ENCODE measurements at places on chromosomes 4 and X. TPM values are rescaled to one million over a fixed set of nuclear protein-coding genes. Genes with fewer than 3 reads are reported as not detected.

RAI2 gene
- 1.0 TPM for total RNA-seq

F8A3 gene
- total RNA-seq, result 4.4 TPM

ZCCHC18 gene
- total RNA-seq, result 0.59 TPM

TRIM75 gene
- total RNA-seq, result not detected

PCSK1N gene
- total RNA-seq, result 0.17 TPM

CBLL2 gene
- not detected for total RNA-seq

STAP1 gene
- total RNA-seq, result not detected

RNF128 gene
- 0.17 TPM for total RNA-seq

ATP8A1 gene
- 0.45 TPM for total RNA-seq

TCEAL5 gene
- total RNA-seq, result not detected

APBB2 gene
- 45.9 TPM for total RNA-seq

WDR1 gene
- total RNA-seq, result 272 TPM

PNCK gene
- 0.15 TPM for total RNA-seq

HS3ST1 gene
- not detected for total RNA-seq

All from bronchus fibroblast of lung (primary cell).